ENCODE measurements at places on chromosomes 11 and 22.

- DNase-seq = no peak
Measured at GRCh38 chr11:12829131-12829530, 154.9 kb downstream of the TEAD1 start.

DNA sequence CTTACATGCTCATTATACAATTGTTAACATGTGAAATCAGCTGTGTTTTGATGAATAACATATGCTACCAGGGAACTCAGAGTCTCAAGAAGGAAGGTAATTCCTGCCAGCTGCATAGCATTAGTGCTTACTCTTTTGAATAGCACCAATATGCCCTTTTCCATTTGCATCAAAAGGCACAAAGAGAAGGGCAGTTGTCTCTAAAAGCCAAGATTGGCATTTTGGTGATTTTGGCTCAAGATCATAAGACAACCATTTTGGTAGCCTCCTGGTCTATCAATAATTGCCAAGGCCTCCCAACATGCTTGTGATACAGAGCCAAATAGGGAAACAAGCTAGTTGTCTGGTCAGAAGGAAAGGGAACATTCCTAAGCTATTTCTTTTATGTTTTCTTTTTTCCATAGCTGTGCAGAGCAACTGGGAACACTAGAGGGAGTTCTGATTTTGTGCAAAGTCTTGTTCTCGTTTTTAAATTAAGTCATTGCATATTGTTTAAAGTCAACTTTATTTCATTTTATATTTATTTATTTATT, 416.7 kb upstream of the CHORDC1 start:
- no peak for DNase-seq

GRCh38 chr22:50307890-50308596, 597 bp upstream of the PLXNB2 start:
- DNase-seq = no peak

GRCh38 chr11:123729602-123730001, 11.9 kb downstream of the ZNF202 start:
- no peak for DNase-seq

- DNase-seq = no peak
Measured at GRCh38 chr11:121383716-121384115, 68.4 kb upstream of the SORL1 start.

GRCh38 chr11:2804189-2804588, 81.4 kb downstream of the CDKN1C start:
- DNase-seq = no peak

- no peak for DNase-seq
Measured at GRCh38 chr11:33307984-33308383, 50.8 kb downstream of the HIPK3 start.

DNA sequence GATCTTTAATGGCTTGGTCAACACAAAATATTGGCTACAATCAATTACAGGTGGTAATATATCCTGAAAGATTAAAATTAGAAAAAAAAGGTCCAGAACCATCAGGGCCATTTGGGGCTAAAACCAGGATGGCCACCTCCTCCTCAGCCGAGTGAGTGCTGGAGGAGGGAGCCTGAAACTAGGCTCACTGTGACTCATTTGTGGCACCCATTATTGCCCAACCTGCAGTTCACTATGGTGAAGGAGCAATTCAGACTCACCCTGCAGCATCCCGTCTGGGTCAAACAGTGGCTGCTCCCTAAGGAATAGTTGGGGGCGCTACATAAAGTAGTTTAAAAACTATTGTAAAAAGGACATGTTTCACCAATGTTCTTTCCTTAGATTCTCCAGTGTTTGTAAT, 60.7 kb downstream of the GLYATL1 start:
- no peak for DNase-seq

- DNase-seq = no peak
Measured at GRCh38 chr22:21760640-21761039, 25.0 kb upstream of the YPEL1 start.

- DNase-seq = no peak
Measured at GRCh38 chr11:33525789-33526188, 174.8 kb downstream of the C11orf91 start.

DNA sequence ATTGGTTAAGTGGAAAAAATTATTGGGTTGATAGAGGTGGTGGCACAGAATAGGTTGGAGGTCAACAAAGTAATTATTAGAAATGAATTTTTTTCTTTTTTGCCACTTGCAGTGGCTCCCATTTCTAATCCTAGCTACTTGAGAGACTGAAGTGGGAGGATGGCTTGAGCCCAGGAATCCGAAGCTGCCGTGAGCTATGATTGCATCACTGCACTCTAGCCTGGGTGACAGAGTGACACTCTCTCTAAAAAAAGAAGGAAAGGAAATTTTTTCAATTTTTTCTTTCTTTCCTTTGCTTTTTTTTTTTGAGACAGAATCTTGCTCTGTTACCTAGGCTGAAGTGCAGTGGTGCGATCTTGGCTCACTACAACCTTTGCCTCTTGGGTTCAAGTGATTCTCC, 2.2 kb upstream of the BCO2 start:
- no peak for DNase-seq

DNA sequence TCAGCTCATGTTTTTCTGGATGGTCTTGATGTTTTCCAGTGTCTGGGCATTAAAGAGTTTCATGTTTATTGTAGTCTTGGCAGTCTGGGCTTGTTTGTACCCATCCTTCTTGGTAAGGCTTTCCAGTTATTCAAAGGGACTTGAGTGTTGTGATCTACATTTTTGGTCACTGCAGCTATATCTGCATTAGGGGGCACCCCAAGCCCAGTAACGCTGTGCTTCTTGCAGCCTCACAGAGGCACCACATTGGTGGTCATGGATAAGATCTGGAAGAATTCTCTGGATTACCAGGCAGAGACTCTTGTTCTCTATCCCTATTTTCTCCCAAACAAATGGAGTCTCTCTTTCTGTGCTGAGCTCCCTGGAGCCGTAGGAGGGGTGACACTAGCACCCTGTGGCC, 451.5 kb upstream of the FAT3 start:
- DNase-seq = no peak

DNA sequence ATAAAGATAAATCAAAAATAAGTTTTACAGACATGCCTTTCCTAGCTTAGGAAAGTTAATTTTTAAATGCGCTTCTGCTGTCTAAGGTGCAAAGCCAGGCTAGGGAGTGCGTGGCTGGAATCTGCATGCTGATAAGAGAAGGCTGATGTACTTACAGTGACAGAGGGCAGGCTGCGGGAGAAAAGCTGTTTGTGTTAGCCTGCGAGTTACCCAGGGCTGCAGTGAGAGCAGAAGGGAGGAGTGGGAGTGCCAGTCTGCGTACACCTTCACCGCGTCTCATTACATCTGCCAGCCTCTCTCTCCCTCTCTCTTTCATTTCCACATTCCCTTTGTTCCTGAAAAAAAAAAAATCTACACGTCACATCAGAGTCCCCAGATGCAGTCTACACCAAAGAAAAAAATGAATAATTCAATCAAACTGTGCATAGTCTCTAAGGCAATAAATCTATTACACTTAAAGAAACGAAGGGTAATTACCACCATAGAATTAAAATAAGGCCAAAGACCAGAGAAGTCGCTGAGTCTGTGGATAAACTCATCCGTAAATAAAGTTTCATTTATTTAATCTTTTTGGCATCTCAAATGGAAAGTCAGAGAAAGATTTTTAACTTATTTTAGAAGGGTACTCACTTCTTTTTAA, 126.4 kb upstream of the C11orf58 start:
- DNase-seq = no peak

GRCh38 chr11:102293873-102294601, 23.2 kb upstream of the BIRC3 start:
- no peak for DNase-seq

- DNase-seq = no peak
Measured at GRCh38 chr22:46110215-46110614, 40.1 kb upstream of the PPARA start.

DNA sequence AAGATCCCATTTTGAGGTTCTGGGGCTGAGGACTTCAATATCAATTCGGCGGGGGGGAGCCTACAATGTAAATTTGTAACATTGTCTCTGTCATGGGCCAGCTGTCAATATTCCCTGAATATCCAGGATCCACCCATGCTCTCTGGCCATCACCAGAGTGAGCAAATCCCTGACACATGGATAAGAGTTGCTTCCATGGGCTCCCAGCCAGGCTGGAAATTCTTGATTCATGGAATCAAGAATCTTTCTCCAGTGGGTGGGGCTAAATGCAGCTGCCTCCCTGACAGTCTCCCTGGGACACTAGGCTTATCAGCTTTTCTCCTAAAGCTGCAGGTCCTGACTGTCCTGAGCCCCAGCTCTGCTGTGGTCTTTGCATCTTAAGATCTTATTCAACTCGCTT, 86.9 kb upstream of the IGLL5 start:
- DNase-seq = no peak

GRCh38 chr22:36658900-36659299, 44.7 kb downstream of the CACNG2 start:
- DNase-seq = no peak

DNA sequence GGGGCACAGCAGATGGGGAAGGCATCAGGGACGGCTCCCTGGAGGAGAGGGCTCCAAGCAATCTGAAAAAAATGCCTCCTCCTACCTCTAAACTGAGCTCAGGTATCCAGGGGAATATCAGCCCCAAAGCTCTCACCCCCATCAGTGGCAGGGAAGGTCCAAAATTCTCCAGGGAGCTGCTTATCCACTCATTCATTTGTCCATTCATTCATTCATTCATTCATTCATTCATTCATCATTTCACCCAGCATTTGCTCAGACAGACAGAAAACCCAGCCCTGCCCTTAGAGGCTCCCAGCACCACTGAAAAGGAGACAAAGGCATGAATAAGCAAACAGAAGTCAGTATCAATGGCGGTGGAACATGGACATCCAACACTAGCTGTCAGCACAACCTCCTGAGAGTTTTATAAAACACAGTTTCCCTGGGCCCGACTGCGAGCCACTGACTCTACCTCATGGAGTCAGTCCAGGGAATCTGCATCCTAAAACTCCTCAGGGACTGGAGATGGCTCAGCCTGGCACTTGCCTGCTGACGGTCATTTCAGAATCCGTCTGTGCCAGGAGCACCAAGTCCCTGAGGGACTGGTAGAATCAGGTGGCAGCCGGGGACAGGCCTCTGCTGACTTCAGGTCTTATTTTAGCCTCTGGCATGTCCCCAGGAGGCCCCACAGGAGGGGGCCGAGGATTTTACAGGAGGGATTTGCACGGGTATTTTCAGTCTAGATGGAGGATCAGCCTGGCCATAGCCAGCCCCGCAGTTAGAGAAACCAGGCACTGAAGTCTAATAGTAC, 164.6 kb downstream of the MN1 start:
- no peak for DNase-seq

- DNase-seq = no peak
Measured at GRCh38 chr11:59556115-59556916, 45.0 kb downstream of the OR4D9 start.

DNA sequence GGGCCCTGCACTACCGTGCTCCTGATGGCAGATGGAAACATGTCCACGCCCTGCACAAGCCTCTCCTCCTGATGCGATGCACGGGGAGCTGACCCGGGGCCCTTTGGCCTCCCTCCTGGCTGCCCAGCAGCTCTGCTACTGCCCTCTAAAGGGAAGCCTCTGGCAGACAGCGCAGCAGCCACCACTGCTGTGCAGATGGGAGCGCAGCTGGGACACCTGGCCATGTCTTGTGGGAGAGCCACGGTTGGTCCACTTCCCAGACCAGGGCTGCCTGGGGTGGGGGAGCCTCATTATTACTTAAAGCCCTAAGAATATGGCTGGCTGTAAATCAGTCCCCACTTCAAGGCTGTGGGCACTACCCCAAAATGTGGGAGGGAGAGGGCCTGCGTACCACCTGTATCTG, 38.3 kb downstream of the TBX1 start:
- DNase-seq = no peak

GRCh38 chr11:17560281-17561110, 13.4 kb downstream of the OTOG start:
- DNase-seq = no peak

Measured in T-helper 9 cell (primary cell).